ENCODE measurements at places on chromosomes 11 and 22.

DNA sequence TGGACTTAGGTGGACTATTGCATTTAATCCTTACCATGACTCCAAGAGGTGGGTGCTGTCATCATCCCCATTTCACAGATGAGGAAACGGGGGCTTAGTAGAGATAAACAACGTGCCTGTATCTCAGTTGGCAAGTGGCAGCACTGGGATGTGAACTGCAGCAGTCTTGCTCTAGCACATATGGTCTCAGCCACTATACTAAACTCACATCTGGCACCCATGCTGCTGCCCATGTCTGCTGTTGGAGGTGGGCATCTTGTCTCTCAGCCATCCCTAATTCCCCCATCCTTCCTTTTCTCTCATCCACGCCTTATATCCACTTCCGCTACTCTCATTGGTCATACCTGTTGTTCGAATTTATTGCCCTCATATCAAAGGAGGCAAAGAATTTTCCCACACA is 3.8 kb downstream of the PRG3 start:
- DNase-seq, result no peak

GRCh38 chr11:68467201-68467834 is 6.8 kb downstream of the PPP6R3 start:
- no peak for DNase-seq

- DNase-seq, result no peak
Measured at GRCh38 chr11:2445746-2446551, 1.1 kb downstream of the KCNQ1 start.

DNA sequence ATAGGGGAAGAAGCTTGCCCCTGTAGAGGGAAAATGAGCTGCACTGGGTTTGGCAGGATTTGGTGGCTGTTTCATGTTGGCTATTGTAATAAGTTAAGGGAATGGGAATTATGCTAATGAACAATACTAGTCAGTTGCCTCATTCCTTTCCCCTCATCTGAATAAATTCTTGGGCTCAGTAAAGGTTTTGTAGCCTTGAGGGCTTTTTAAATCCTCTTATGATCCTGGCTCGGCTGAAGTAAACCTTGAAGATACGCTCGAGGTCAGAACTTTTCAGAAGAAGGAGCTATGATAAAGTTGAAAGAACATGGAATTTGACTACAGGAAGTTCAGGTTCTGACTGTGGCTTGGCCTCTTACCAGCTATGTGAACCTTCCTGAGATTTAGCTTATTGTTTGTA is 448.7 kb downstream of the RAB38 start:
- no peak for DNase-seq

DNA sequence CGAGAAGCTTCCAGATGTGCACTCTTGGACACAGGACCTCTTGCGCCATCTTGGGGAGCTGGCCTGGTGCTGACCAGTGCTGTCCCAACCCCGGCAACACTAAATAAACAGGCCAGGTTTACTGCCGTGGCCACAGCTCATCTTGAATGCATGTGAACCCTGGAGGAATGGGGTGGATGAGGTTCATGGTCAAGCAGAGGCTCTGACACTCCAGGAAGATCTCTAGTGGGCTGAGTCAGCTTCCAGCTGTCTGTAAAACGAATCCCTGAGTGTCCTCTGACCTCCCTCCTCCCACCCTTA is 51.8 kb downstream of the ALX4 start:
- DNase-seq, result no peak

GRCh38 chr11:78961937-78962701 is 387.5 kb upstream of the NARS2 start:
- no peak for DNase-seq

- DNase-seq, result no peak
Measured at GRCh38 chr11:8293171-8293570, 29.5 kb upstream of the LMO1 start.

- no peak for DNase-seq
Measured at GRCh38 chr22:20066617-20067383, 13.2 kb upstream of the DGCR8 start.

- no peak for DNase-seq
Measured at GRCh38 chr11:120391854-120392253, 55.6 kb downstream of the ARHGEF12 start.

DNA sequence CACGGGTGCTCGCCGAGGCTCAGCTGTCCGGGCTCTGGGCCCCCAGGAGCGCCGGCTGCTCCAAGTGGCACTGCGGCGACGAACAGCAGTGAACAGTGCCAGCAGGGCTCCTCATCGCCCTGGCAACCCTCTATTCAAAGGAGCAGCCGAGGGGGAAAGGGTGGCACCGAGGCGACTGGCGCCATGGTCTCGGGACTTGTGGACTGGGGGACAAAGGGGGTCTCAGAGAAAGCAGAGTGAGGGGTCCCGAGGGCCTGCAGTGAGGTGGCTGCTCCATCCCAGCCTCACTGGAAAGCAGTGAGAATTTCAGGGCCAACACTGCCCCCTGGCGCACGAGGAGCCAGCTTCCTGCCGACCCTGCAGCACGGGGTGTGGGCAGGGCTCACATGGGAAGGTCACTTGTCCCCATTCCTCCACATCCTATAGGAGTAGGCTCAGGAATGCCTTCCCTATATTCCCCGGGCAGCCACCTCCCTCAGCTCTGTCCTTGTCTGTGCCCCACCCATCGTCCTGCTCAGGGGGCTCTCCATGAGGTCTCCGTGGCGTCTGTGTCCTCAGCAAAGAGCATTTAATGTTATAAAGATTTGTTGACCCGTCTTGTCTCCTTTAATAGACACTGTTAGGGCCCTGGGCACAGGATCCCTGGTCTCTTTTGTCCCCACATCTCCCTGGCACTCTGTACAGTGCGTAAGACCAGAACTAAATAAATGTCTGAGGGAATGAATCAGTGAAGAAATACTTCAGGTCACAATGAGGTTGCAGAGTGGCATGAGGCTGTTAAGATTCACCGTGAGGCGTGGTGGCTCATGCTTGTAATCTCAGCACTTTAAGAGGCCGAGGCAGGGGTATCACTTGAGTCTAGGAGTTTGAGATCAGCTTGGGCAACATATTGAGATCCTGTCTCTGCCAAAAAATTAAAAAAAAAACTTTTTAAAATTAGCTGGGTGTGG is 26.4 kb downstream of the LRFN4 start:
- DNase-seq, result peak; percentile 70

GRCh38 chr11:35009191-35009943 is 92.9 kb downstream of the PDHX start:
- no peak for DNase-seq

DNA sequence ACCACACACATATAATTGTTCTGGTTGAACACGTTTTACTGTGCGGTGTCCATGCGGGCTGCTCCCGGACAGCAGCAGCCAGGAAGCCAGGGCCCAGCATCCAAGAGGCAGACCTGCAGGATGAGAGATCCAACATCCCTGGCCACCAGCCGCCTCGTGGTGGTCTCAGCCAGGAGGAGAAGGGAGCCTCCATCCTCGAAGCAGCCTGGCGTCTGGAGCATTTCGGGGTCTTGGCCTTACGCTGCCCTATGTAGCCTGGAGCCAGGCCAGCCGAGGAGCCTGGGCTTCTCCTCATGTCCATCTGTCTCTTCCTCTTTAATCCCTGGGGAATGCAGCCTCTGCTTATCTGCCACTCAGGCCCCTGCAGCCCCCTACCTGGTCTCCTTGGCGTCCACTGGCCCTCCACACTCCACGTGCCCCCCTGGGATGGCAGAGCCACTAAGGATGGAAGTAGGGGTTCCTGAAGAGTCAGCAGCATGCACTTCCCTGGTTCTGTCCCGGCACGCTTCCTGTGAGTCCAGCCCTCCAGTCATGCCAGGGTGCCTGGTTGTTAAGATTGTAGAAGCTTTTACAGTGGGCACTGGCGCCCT is 253.2 kb downstream of the TBC1D22A start:
- no peak for DNase-seq

DNA sequence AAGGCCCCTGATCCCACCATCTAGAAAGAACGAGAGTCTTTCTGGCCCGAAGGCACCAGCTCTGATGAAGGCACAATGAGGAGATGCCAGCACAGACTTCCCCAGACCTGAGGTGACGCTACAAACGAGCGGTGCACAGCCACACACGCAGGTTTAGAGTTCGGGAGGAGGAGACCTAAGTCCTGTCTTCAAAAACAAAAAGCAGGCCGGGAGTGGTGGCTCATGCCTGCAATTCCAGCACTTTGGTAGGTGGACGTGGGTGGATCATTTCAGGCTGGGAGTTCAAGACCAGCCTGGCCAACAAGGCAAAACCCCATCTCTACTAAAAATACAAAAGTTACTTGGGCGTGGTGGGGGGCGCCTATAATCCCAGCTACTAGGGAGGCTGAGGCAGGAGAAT is 9.5 kb downstream of the LTO1 start:
- no peak for DNase-seq

- no peak for DNase-seq
Measured at GRCh38 chr11:47850337-47850736, 2.2 kb upstream of the NUP160 start.

DNA sequence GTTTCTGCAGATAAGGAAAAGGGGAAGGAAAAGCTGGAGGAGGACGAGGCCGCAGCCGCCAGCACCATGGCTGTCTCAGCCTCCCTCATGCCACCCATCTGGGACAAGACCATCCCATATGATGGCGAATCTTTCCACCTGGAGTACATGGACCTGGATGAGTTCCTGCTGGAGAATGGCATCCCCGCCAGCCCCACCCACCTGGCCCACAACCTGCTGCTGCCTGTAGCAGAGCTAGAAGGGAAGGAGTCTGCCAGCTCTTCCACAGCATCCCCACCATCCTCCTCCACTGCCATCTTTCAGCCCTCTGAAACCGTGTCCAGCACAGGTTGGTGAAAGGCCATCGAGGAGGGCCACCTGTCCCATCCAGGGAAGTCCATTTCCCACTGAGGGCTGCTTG is 5.6 kb downstream of the TEF start:
- DNase-seq, result no peak

DNA sequence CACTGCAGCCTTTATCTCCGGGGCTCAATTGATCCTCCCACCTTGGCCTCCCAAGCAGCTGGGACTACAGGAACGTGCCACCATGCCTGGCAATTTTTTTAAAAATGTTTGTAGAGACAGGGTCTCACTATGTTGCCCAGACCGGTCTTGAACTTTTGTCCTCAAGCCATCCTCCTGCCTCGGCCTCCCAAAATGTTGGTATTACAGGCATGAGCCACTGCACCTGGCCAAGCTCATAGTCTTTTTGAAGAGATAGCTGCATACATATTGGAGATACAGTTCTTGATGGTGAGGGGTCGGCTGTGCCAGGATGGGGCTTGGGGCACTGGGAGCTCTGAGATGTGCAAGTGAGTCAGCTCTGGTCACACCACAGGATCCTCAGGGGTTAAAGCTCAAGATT is 53.2 kb downstream of the CHRDL2 start:
- DNase-seq, result no peak

- DNase-seq, result no peak
Measured at GRCh38 chr11:119759324-119759723, 30.3 kb upstream of the NECTIN1 start.

GRCh38 chr11:62534779-62535545 is 11.6 kb downstream of the AHNAK start:
- DNase-seq, result no peak

GRCh38 chr11:78666675-78667160 is 92.1 kb upstream of the NARS2 start:
- no peak for DNase-seq

DNA sequence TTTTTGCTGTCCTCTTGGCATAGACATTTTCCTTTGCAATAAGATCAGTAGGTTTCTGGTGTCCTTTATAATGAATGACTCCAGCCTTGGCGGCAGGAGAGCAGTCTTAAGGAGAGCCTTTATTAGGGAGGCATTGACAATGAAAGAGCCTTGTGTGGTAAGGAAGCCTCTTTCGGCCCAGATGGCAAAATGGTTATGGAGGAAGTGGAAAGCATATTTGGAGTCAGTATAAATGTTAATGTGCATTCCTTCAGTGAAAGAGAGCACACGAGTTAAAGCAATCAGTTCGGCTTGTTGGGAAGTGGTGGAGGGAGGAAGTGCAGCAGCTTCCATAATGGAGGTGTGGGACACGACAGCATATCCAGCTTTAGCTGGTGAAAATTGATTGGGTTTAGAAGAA is 18.1 kb upstream of the ANO1 start:
- no peak for DNase-seq

GRCh38 chr11:107789767-107790166 is 68.8 kb downstream of the SLC35F2 start:
- DNase-seq, result no peak

DNA sequence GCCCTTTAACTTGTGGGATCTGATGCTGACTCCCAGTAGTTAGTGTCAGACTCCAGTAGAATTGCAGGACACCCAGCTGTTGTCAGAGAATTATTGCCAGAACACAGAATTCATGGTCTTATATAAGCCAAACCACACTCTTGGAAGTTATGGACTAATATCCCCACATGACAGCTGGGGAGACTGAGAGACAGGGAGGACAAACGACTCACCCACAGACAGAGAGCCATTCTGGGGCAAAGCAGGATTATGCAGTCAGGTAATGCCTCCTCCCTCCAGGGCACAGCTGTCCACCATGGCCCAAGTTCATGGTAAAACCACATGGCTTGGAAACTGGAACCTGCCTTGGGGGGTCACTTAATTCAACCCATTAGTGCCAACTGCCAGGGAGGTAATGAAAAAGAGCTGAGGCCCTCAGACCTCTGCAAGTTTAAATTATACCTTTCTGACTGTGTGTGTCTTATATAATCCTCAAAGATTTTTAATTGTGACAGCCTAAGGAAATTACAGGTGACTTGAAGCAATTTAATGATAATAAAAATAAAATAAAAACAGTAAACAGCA is 299.5 kb downstream of the BUD13 start:
- DNase-seq, result no peak

DNA sequence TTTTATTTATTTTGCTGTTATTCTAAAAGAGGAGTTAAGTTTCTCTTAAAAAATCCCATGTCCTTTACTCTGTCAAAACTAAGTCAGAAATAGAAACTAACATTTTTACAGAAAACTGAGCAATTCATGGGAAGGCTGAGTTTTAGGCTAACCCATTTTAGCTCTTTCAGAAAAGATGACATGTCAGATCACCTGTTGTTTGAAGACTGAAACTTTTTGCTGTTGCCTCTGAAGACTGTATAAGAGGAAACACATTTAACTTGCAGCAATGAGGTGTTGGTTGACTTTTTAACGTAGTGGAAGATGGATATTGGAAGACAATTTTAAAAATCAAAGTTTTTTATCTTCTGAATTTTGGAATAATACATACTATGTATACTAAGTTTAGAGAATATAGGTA is 115.4 kb downstream of the METTL15 start:
- no peak for DNase-seq

DNA sequence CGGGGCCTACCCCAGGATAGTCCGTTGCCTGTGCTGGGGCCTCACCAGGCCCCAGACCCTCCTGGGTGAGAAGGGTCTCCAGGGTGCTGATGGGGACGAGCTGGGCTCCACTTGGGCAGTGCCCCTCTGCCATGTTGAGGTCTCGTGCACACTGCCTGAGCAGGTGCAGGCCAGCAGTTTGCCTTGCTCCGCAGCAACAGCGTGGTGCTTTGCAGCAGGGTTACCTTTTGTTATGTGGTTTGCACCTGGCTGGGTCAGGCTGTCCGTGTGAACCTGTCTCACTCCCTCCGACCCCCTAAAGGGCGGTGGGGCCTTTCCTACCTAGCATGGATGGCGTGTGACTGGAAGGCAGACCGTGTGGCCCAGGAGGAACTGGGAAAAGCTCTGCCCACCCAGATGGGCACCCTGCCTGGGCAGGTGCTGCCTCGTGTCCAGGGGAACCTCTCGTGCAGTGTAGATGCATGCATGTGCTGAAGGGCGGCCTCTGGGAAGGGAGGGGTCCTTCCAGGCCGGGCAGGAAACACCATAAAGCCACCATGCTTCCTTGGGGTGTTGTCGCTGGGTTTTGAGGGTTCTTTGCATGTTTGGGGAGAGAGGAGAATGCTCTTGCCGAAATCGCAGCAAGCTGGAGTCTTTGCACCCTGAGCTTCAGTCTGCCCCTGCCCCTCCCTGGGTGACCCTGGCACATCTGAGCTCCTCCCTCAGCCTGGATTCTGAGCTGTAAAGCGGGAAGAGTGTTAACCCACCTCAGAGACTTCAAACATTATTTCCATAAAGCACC is 75.4 kb upstream of the PPARA start:
- DNase-seq, result peak; percentile 21
